ENCODE measurements at places on chromosomes 3 and 15. TPM values are rescaled to one million over a fixed set of nuclear protein-coding genes. Genes with fewer than 3 reads are reported as not detected.

DNA sequence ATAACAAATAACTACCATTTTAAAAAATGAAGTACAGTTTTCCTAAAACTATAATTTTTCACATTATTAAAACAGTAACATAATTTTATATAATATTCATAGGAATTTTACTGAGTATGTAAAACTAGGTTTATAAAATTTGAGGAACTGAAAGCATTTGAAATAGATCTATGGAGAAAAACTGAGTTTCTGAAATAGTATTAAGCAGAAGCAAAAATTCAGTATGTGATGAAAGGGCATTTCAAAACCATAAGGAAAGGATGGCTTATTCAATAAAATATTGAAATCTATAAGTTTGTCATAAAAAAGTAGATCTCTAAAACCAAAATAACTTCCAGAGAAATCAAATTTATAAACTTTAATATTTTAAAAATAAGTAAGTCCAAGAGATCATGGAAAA is 53.4 kb downstream of the GBE1 start:
- DNase-seq, result no peak

- DNase-seq, result no peak
Measured at GRCh38 chr15:63260791-63261190, 16.6 kb upstream of the APH1B start.

GRCh38 chr3:41572092-41572491 is 372.8 kb downstream of the CTNNB1 start:
- no peak for DNase-seq

The CYP1A1 gene
- total RNA-seq, result 2.6 TPM

GRCh38 chr3:126419151-126419703 is 24.5 kb downstream of the CFAP100 start:
- no peak for DNase-seq
